ENCODE measurements at places on chromosomes 3 and 15.
A peak's percentile ranks its signal among the peaks of the same experiment; 100 is the strongest.

DNA sequence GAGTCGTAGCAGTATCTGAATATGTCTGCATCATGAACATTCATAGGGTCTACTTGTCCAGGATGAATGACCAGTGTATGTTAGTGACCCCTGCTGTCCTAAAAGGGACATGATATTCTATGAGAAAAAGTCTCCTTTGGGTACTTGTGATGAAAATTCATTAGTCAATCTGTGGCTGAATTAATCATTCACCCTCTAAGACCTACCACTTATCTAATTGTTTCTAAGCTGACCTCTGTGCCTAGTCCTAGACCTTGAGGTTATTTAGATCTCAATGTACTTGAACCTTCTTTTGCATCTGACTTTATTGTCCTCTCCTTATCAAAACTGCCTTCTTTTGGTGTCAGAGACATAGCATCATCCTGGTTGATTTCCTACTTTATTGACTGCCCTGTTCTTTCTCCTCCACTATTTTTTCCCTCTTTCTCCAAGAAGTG, 799.3 kb downstream of the DIPK2A start:
- no peak for DNase-seq

DNA sequence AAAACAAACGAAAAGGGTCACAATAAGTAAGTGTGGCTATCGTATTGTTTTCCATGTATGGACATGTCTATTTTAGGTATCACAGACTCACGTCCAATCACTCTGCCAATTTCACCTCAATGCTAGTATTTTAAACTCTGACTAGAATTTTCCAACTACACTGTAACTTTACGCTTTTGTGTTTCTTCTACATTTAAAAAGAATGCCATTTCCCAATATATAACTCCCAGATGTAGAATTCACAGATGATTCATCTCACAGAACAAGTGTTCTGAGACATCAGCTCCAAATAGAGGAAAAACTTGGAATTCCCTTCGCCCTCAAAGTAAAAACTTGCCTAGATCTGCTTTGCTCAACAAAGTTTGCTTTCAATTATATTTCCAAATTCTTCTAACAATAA, 14.2 kb downstream of the LRIG1 start:
- no peak for DNase-seq

DNA sequence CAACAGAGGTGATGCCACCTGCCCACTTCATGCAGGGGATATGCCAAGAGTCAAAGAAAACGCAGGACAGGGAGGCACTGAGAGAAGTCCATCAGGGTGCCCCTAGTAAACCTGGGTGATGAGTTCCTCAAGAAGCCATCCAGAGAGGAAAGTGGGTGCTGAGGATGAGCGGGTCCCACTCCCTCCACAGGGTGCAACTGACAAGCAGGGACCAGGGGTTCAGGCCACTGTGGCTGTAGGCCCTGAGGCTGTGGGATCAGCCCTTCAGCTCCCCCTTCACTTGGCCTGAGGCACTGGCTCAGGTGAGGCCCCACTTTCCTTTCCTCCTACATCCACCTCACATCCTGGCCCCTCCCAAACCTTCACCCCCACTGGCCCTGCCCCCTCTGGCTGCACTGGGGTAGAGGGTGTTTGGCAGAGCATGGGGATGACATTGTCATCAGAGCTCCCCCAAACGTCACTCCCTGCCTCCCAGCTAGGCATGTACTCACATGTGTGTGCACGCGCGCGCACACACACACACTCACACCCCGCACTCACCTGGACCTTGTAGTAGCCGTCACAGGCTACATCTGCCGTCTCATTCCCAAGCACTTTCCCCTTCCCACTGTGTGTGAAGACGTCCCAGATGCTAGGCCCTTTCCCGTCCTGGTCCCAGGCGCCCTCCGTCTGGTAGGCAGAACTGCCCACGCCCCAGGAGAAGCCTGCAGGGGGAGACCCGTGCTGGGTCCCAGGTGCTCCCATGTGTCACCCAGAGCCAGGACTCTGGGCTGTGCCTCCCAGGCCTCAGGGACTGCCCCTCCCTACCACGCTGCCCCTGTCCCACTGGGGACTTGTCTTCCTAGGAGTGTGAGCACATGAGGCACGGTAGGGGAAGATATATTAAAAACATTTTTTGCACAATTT, 1.4 kb downstream of the LCTL start:
- no peak for DNase-seq

DNA sequence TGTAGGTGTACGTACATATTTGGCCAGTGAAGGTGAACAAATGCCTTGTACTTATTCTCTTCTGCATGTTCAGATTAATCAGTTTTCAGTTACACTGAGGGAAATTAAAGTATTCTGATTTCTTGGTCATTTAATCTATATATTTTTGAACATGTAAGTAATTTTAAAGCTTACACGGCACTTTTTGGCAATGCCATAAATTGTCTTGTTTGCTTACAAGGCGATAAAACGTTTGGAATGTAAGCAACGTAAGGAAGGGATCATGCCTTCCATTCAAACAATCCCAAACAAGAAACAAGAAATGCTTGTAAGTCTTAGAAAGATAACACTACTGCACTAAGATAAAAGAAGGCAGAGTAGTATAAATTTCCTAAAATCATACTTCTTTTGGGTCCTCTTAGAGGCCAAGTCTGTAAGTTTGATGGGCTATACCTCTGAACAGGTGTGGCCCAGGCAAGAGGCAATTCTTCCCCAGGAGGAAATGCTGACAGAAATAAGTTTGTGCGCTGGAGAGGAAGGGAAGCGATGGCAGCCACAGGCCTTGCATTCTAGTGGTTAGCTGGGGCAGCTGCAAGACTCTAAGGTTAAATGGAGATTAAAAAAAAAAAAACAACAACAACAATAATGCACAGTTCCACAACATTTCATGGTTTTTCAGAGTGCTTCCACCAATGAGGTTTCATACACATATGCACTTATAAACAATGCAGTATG, 73.8 kb downstream of the GOLIM4 start:
- no peak for DNase-seq

GRCh38 chr3:181555681-181556080, 156.0 kb upstream of the SOX2 start:
- no peak for DNase-seq

DNA sequence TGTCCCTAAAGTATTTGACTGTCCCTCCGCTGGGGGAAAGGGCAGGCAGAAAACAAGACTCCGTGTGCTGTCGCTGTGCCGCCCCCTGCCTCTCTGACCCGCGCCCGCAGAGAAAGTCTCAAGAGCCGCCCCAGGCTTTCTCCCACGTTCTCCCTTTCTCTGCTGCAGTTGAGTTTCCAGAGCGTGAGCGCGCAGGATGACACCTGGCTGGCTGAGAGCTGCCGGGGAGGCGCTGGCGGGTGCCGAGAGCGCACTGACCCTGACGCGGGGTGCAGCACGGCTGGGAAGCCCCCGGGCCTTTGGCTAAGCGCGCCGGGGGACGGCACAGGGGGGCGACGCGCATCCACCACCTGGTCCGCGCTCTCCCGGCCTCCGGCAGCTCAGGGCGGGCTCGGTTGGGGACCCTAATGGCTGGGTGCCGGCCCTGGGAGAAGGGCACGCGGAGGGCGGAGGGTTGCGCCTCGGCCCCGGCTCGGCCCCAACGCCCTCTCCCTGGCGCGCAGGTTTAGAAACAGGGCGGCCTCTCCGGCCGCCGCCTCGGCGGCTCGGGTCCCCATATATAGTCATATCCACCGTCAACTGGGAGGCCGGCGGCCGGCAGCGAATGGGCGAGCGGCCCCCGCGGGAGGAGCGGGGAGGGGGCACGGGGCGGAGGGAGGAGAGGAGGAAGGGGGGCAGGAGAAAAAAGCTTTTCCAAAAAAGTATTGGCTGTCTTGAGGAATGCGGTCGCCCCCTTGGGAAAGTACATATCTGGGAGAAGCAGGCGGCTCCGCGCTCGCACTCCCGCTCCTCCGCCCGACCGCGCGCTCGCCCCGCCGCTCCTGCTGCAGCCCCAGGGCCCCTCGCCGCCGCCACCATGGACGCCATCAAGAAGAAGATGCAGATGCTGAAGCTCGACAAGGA, at the start of gene TPM1:
Gene TPM1 (plus strand): TSS at position 774 of the 903 bp plus-strand sequence. CDS start 83 bp downstream, at position 857.
- DNase-seq: no peak

DNA sequence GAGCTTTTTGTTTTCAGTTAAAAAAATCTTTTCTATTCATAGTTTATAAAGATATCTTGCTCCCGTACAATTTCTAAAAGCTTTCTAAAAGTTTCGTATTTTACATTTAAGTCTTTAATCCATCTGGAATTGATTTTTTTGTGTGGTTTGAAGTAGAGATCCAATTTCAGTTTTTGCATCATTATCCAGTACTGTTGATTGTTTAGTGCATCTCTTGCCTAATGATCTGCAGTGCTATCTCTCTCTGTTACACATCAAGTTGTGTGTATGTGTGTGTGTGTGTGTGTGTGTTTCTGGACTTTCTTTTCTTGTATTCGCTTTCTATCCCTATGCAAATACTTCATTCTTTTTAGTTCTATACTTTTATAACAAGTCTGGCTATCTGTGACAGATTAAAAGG, 605.8 kb upstream of the DPPA4 start:
- DNase-seq: no peak

DNA sequence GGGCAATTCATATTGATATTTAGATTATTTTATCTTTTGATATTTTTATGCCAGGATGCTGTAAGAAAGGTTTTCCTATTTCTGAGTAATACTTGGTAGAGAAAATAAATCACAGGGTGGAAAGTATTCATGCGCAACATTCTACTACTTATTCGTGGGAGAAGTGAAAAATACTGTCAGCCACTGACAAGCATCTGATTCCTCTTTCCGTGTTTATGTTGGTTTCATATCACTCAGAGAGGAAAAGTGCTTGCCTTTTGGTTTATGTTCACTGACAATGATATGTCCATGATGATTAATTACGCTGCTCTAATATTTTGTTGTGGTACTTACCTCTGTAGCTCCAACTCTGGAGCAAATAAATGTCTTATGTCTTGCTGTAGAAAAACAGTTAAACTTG, 429.4 kb downstream of the EDEM1 start:
- DNase-seq: no peak

GRCh38 chr3:196140224-196140623, 58.3 kb upstream of the TFRC start:
- DNase-seq: no peak

- no peak for DNase-seq
Observed at GRCh38 chr3:28316226-28316625, 32.3 kb upstream of the ZCWPW2 start.

DNA sequence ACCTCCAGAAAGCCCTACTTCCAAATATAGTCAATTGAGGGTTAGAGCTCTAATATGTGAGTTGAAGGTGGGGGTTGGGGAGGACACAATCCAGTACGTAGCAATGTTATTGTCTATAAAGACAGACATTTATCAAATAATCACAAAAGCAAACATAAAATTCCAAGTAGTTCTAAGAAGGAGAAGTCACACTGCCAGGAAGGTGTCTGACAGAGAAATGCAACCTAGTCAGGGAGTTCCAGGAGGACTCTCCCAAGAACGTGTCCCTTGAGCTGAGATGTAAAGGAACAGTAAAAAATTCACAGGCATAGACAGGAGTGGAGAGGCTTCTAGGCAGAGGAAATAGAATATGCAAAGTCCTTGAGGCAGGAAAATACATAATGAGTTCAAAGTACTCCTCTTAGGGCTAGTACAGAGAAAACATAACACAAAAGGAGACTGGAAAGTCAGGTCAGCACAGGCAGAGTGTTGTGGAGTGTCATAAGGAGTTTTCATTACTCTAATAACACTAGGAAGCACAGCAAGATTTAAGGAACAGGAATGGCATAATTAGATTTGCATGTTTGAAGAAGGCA, 277.6 kb upstream of the STT3B start:
- DNase-seq: no peak

DNA sequence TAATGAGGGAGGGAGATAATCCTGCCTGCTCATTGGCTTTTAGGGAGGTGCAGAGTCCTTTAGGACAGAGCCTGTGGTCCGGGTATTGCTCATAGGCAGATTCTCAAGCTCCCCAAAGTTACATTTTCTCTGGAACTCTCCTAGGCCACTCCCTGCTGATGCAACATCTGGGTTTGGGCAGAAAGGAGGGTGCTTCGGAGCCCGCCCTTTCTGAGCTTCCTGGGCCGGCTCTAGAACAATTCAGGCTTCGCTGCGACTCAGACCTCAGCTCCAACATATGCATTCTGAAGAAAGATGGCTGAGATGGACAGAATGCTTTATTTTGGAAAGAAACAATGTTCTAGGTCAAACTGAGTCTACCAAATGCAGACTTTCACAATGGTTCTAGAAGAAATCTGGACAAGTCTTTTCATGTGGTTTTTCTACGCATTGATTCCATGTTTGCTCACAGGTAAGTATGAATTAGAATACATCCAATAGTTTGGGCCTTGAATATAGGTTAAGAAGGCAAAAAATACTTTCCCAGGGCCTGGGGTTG, at the start of gene IL20RB:
Gene IL20RB (plus strand): TSS at position 233 of the 538 bp plus-strand sequence. CDS start 131 bp downstream, at position 364.
- no peak for DNase-seq

GRCh38 chr3:69194431-69195165, 72.2 kb upstream of the LMOD3 start:
- DNase-seq: no peak

- no peak for DNase-seq
Observed at GRCh38 chr15:30992249-30992864, 929 bp upstream of the MTMR10 start.

DNA sequence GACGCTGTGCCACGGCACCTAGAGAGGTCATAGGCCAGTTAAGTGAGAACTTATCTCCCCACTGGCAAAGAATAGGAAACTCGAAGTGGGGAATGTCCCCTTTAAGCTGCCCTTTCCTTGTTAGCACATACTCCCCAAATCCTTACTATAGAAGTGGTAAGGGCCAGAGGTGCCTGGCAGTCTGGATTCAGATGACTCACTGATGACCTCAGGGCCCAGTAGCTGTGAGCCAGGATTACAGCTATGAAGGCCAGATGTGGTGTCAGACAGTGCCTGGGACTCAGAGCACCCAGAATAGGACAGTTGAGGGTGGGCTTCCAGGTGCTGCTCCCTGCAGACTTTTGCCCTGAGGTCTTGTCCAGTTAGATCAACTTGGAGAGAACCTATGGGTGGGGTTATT, 37.7 kb downstream of the PDIA5 start:
- DNase-seq: no peak

DNA sequence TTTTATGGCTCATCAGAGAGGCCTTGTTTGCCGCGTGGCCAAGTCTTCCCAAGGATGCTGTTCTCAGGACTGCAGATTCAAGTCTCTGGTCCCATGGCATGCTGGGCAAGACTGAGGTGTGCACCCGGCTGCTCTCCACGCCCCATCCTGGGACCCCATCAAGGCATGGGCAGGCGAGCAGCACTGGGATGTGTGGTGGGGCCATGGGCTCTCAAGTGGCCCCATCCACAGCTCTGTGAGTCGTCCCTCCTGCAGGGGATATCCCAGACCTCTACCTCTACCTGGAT, 13.1 kb upstream of the GP9 start:
- DNase-seq: no peak

GRCh38 chr15:48647962-48648361, 2.5 kb upstream of the FBN1 start:
- DNase-seq: no peak

- DNase-seq: peak; percentile 11
Observed at GRCh38 chr3:414063-414462, 217.5 kb downstream of the CHL1 start.

All from NCI-H2029 (cell line).